ENCODE measurements at places on chromosomes 5 and 9.

DNA sequence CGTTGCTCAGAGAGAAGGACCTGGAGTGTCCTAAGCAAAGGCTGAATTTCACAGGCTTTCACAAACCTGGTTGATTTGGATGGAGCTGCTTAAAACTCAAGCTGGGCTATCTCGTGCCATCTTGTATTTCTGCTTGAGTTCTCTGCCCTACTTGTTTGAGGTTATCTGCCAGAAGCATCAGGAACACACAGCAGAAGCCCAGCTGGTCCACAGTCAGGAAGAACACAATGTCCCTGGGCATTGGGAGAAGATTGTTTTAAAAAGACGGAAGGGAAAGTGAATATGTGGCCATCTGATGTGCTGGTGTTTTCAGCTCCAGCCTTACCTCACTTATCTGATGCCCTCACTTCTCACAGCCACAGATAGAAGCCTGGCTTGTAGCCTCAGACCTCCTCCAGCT lies 32.9 kb upstream of the SLC36A1 start:
- DNase-seq: no peak

- no peak for DNase-seq
These were observed 30.4 kb upstream of the IER5L start for GRCh38 chr9:129208207-129209032.

DNA sequence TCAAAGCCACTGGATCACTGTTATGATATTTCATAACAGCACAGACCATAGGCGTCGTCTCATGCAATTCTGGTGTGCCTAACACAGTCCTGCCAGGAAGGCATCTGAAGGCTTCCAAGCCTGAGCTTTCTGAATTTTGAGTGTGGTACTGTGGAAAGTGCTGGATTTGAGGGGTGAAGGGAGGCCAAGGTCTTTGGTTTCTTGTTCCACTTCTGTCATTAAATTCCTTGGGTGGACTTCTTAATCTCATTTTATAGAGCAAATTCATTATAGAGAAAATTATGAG lies 441.3 kb upstream of the PIK3R1 start:
- DNase-seq: no peak

DNA sequence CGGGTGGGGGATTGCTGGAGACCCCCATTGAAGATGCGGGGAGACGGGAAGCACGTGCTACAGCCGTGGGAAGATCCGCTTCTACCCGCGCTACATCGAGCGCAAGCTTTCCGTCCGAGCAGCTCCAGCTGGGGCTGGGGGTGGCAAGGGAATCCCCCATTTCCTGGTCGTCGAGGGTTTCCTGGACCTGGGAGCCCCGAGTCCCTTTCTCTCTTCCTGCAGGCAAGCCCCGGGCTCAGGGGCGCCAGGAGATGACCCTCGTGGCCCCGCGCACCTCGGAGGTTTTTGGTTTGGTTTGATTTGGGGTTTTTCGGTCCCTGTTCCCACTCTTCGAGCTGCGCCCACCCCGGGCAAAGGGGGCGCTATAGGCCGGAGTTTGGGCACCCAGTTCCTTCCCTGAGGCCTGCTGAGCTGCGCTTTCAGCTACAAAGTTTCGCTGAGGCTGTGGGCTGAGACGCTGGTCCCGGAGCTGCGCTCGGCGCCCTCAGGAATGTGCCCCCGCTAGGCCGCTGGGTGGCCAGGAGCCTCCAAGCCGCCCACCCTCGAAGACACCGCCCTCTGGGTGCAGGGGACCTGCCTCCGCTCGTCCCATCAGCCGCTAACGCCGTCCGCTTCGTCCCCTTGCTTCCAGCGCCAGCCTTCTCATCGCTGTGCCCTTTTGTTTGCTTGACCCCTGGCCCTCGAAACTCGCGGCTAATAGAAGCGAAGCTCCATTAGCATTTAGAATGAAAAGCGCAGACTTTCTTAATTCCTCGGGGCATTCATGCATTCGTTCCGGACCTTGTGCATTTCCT lies 2.9 kb downstream of the NR4A3 start:
- DNase-seq: peak; percentile 72

- DNase-seq: no peak
These were observed 11.7 kb upstream of the PDE4D start for GRCh38 chr5:59905188-59905587.

- no peak for DNase-seq
These were observed 33.5 kb downstream of the SPATA31D1 start for GRCh38 chr9:82022121-82022520.

DNA sequence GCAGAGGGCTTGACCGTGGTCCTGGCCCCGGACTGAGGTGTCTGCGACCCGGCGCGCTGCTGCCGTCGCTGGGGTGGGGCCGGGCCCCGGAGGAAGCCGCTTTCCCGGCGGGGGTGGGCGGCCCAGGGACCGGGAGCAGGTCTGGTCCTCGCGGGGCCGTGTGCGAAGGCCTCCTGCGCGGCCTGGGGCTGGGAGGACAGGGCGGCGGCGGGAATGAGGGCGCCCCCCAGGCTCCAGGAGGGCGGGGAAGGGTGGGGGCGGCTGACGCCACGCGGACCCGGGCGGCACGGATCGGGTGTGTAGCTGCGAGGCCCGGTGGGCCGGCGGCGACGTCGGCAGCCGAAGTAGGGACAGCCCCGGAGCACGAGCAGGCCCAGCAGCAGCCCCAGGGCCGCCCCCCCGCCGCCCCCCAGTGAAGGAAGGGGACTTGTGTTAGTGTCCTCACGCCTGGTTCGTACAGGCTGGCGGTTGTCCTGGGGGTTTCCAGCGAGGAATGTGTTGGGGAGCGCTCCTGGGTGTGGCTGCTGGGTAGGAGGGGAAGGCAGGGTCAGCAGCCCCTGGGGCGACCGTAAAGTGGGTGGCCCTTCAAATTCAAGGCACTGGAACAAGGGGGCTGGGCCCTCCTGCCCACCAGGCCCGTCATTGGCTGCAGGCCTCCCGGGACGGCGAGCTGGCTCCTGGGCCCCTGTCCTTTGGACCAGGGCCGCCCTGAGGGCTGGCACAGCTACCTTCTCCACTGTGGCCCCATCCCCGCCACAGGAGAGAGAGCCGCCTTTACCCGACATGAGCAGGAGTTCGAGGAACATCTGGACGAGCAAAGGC lies 597 bp upstream of the TMEM250 start:
- DNase-seq: no peak

DNA sequence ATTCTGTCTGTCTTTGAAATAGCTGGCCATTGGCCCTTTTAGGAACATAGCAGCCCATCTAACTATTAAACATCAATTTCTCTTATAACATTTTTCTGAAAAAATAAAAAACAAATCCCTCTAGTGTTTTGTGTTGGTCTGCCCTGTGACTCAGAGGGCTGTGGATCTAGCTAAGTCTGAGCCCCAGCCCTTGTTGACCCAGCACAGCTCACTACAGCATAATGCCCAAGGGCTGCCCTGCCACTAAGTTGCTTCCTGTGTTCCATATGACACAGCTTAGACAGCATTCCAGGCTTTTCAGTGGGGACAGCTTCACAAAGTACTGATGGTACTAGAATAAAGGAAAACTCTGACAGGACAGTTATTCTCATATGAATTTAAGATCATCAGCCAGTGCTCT lies 136.0 kb downstream of the SCAMP1 start:
- no peak for DNase-seq

DNA sequence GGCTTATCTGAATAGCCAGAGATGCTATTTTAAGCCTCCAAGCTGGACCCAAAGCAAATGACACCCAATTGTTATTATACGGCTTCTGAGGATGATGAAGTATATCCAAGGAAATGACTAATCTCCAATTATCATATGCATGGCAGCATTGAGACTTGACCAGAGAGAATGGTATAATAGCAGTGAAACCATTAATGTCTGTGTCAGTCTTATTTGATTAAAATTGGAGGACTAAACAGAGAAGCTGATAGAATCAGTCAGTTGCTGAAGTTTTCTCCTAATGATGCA lies 200.5 kb downstream of the EFNA5 start:
- DNase-seq: no peak

DNA sequence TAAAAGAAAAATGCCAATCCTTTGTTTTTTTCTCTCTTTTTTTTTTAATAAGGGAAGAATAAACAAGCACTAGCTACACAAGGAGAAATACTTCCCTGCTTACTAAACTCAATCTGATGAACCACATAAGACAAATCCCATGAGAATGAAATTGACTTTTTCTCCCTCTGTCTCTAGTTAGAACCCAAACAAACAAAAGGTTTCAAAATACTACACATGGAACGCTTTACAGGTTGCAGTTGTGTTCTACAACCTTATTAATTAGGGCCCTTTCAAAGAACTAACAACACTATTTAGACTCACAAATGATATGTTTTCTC lies 124.5 kb downstream of the PDE4D start:
- DNase-seq: no peak

GRCh38 chr5:77590347-77590746 lies 48.2 kb downstream of the OTP start:
- DNase-seq: no peak

DNA sequence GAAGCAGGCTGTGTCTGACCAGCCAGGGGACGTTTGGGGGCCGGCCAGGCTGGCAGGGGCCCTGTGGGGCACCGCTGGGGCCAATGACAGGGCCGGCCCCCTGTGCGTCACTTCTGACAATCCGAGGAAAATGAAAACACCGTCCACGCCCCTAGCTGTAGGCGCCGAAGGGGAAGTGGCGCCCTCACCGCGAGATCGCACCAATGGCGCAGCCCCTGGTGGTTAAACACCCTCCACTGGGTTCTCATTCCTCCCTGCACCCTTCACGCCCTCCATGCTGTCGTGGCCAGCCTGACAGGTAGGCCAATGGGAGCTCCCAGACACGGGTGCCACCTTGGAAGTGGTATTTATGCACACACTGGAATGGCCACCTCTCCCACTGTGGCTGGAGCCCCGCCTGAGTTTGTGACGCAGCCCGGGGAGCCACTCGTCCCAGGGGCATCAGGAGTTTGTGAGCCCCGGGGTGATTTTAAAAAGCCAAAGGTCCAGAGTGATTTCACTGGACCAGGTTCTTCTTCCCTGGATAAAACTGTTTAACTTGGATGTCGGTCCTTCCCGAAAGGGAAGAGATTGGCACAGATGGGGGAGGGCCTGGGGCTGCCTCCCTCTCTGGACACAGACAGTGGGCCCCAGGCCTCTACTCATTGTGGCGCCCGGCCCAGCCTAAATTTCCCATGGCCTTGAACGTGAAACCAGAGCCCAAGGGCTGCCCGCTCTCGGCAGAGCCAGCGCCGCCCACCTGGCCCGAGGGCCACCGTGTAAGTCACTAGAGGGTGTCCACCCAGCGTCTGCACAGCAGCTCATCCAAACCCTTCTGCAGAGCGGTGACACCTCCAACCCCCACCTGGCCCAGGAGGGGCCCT lies 49.7 kb downstream of the NKD2 start:
- DNase-seq: no peak

DNA sequence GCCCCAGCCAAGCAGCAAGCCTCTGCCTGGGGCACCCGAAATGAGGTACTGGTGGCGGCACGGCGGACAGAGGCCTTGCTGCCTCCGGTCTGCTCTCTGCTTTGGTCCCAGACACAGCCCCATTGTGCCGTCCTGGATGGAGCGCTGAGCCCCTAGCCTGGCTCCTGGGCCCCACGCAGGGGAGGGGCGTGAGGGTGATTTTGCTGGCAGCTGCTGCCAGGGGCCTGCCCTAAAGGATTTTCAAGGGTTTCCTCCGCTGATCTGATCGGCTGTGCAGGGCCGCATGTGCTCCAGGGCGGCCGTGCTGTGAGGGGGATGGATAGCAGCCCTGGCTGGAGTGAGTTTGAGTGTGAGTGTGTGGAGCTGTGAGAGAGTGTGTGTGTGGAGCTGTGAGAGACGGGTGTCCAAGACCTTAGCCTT lies 1.3 kb downstream of the GPSM1 start:
- DNase-seq: no peak

DNA sequence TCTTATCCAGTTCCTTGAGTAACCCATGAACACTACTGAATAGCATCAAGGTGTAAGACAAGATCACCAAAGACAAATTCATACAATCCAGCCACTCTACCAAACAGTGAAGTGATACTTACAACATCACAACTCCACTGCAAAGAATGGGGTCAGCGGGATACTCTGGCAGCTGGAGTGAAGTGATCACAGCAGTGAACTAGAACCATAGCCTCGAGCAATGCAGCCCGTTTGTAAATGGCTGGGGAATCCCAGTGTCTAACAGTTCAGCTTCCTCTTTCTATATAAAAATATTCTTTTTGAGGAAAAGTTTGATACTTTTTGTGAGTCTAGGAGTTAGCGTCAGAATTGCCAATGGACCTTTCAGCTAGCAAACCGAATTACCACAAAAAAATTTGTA lies 515.2 kb downstream of the ZNF608 start:
- DNase-seq: no peak

DNA sequence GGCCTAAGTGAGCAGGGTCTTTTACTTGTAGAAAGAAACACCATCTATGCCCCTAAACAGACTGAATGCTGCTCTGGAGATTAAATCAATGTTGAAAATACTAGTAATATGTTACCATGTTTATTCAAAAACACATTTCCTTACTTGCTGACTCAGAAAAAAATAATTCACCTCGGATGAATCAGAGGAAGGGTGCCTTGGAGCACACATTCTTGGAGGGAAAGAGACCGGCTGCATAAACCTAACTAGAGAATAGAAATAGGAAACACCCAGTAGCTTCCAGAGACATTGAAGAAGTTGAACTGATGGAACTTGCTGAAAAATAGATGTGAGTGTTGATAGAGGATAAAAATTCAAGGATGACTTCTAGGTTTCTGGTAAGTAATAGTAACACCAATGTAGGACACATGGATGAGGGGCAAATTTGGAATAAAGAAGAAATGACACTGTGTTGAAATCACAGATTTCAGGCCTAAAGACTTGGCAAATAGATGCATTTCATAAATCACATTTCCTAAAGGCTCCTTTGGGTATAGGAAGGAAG lies 76.9 kb upstream of the MINAR2 start:
- DNase-seq: no peak

DNA sequence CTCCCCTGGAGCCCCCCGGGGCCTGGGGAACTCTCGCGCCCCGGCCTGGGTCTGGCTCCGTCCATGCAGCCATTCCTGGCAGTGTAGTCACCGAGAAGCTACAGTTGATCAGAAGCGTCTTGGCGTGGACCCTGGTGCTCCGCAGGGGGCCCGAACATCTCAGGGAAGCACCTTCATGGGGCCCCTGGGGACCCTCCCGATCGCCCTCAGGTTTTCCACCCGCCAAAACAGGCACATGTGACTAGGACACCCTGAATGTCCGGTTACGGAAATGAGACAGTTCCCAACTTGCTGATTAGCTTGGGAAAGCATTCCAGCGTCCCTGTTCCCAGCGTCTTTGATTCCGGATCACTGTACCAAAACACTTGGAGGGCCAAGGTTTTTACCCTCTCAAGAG lies 472 bp downstream of the FBXO4 start:
- DNase-seq: no peak

- no peak for DNase-seq
These were observed 7.3 kb downstream of the CDC14B start for GRCh38 chr9:96612105-96612965.

- no peak for DNase-seq
These were observed 58.1 kb upstream of the SLC30A5 start for GRCh38 chr5:69035665-69036064.

- DNase-seq: no peak
These were observed 1982.4 kb downstream of the EFNA5 start for GRCh38 chr5:105688227-105688792.

DNA sequence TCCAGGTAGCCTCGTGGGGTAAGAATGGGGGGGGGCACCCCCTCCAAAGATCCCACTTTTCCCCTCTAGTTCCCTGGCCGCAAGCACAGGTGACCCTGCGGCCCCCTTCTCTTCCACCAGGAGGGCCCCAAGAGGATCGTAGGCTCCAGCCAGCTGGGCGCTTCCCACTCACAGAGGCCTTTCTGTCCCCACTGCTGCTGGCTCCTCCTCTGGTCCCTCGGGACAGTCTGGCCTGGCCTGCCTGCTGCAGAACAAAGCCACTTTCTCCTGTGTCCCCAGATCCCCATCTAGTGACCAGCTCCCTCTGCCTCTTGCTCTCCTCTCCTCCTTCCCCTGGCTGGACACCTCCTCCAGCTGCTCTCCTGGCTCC lies 534 bp upstream of the SAPCD2 start:
- DNase-seq: no peak

Data from CD4-positive, alpha-beta T cell treated with Interferon alpha-2 for 1 hour (primary cell).